ENCODE measurements at places on chromosomes 1 and 21.
A peak's percentile ranks its signal among the peaks of the same experiment; 100 is the strongest.

DNA sequence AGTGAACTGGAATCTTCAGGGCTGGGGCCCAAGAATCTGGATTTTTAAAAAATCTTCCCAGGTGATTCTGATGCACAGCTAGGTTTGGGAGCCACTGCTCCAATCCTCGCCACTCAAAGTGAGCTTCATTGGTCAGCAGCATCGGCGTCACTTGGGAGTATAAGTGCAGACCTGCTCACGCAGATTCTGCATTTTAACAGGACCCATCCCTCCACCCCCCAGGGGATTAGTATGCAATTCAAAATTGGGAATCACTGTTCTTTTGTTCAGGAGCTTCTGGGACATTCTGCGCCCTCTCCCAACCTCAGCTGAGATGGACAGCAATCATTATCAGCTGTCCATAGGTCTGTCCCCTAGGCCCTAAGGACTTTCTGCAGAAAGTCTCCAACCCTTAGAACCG lies 53.5 kb downstream of the LGR6 start:
- DNase-seq = no peak

DNA sequence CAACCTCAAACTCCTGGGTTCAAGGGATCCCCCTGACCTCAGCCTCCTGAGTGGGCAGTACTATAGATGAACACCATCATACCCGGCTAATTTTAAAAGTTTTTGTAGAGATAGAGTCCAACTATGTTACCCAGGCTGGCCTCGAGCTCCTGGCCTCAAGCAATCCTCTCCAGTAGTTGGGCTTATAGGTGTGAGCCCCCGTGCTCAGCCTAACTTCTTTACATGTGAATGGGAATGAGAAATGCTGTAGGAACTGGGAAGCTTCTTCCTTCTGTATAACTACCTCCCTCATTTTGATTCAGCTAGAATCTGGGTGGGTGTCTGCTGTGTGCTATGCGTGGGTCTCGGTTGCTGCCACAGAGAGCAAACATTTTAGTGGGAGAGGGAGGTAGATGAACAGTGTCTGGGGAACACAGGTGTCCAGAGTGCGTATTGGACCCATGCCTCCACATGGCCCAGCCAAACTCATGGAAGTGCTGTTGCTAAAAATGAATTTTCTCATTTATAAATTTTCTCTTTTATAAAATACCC lies 150.6 kb downstream of the NOS1AP start:
- DNase-seq = no peak

DNA sequence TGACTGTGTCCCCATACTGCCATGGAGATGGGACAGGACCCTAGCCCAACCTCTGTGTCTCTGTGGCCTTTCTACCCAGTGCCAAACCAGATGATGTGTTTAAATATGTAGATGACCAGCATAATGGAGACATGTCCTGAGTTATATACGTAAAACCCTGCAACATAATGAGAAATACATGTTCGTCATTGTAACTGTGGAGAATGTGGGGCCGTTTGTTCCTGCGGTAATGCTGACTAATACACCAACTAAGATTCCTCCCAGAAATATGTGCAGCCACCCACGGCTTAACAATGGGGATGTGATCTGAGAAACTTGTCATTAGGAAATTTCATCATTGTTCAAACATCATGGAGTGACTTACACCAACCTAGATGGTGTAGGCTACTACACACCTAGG lies 71.7 kb upstream of the SIM2 start:
- DNase-seq = no peak

DNA sequence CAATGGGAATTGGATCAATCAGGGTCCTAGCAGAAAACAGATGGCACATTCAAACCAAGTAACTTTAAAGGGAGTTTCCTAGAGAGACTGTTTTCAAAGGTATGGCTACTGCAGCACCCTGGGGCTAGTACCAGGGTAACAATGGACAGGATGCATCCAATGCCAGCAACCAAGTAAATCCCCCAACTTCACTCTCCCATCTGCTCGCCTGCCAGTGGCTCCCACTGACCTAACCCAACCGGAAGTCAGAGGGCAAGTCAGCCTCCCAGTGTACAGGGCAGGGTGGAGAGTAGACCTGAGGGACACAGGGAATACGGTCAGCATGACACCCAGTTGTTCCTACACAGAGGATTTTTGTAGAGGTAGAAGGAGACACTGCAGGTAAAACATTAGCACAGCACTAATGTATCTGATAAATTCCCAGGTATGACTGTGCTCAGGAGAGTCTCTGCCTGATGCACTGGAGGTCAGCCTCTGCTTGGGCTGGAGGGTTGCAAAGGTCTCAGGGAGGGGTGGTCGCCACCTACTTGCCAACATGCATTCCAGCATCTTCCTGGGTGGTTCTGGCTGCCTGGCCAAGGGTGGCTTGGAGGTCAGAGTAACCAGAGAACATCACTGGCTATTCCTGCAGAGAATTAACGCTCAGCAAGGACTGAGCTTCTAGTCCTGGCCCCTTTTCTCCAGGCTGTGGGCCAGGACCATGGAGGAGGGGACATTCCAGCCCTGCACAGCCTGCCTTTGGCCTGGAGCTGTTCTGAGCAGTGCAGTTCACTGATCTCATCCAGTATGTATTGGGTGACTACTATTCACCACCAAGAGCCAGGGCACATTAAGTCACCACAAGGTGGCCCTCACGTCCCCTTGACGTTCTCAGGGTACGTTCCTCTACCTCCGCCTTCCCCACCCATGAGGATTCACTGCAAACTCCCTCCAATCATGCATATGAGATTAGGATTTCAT lies 5.1 kb upstream of the GJA4 start:
- no peak for DNase-seq

- DNase-seq = no peak
These were observed 55.7 kb downstream of the WDR3 start for GRCh38 chr1:117985239-117985638.

DNA sequence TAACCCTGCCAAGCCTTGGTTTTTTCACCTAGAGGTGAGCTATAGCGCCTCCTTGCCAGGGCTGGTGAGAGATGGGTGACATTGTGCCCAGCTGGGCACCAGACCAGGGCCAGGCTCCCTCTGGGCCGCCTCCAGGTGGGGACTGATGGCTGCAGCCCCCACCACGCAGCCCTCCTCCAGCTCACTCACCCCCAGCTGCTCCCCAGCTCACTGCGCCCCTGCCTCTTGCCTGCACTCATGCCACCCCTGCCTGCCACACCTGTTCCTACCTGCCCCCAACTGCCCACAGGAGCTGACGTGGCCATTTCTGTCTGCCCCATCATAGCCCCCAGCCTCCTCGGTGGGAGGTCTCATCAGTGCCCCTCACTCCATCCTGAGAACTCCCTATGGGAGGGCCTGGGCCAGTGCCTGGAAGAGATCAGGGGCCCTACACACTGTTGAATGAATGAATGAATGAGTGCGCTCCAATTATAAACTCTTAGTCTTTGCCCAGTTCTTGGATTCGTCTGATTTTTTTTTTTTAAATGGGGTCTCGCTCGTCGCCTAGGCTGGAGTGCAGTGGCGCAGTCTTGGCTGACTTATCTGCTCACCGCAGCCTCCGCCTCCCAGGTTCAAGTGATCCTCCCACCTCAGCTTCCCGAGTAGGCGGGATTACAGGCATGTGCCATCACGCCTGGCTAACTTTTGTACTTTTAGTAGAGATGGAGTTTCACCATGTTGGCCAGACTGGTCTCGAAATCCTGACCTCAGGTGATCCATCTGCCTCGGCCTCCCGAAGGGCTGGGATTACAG lies 26.4 kb upstream of the VPS13D start:
- DNase-seq = no peak

GRCh38 chr21:45544449-45545235 lies 2.4 kb upstream of the SLC19A1 start:
- no peak for DNase-seq

GRCh38 chr21:39669485-39669884 lies 56.7 kb downstream of the B3GALT5 start:
- DNase-seq = no peak

DNA sequence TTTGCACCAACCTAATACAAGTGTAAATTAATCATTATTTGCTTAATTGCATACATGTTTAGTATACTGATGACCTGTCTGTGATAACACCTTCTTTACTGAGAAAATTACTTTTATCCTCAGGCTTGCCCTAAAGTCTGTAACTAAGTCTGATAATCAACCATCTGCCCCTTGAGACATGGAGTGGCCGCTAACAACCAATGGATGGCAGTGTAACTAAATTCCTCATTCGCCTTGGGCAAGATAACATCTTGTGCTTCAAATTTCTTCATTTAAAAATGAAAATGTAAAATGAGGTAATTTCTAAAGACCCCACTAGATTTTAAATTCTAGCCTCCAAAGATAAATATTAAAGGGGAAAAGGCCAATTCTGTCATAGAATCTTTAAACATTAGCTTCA lies 85.1 kb downstream of the ENAH start:
- no peak for DNase-seq

DNA sequence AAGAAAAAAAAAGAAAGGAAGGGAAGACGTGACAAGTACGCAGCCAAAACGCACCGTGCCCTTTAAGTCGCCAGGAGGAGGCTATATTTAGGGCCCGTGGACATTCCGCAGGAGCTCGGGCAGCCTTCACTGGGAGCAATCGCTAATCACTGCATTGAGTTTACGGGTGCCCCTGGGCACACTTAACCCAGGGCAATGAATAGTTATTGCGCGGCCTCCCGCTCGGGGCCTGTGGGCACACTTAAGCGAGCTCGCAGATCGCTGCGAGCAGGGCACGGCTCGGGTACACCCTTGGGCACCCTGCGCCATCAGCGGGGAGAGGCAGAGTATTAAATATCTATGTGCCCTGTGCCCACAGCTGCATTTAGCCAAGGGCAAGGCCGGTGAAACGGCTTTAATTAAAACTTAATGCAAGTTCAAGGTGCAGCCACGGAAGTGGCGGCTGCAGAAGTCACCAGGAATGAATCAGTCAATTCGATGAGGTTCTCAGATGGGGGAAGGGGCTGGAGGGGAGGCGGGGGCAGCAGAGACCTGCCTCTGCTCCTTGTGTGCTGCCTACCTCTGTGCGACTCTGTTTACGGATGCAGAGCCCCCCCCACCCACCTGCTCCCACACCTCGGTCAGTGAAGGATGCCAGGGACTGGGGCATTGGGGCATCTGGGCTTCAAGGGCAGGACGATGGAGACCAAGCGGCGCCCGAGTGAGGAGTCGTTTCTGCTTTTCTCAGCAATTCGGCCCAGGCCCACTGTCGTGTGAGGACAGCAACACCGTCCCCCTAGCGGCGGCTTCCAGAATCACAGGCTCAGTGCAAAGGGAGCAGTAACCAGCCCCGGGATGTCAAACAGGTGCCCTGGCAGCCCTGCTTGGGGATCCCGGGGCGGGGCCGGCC lies 51.8 kb upstream of the TARDBP start:
- DNase-seq = peak; percentile 86

- peak; percentile 60 for DNase-seq
These were observed 14.1 kb downstream of the PEA15 start for GRCh38 chr1:160219062-160219929.

DNA sequence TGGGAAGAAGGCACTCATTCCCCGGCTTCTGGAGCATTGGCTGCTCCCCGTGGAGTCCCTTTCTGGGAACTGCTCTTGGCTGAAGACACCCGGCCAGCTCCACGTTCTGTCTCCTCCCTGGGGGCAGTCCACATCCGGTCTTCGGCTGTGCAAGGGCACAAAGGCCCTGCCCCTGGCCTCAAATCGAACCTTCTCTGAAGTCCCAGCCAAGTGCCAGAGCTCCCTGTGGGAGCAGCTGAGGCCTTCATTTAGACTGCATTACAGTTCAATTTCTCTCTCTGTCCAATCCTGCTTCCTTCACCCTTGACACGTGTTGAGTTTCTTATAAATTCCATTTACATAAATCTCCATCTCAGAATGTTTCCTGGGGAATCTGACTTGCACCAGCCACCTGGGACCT lies 132.9 kb upstream of the POU3F1 start:
- no peak for DNase-seq

DNA sequence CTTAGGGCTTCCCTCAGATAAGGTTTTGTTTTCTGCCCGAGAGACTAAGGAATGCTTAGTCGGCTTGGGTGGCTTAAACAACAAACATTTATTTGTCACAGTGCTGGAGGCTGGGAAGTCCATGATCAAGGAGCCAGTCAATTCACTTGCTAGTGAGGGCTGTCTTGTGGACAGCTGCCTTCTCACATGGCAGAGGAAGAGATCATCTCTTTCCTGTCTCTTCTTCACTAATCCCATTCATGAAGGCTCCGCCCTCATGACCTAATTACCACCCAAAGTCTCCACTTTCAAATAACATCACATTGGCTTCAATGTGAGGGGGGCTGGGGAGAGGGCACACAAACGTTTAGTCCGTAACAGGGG lies 50.5 kb upstream of the IL12RB2 start:
- DNase-seq = no peak

- no peak for DNase-seq
These were observed 6.8 kb upstream of the EFCAB14 start for GRCh38 chr1:46725736-46726108.

DNA sequence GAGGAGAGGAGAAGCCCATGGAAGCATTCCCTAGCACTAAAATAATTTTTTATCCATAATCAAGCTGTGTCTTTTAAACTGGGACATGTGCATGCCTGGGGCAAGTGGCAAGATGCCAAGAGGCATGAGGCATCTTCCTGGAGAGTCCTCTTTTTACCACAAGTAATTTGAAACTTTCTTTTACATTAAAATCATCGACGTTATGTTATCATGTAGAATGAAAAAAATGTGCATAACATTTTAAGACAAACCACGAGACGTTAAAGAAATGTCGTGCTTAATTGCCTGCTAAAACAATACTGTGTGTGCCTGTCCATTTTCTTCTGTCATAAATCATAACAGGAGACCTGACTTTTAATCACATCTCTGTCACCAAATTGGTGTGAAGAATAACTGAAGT lies 1.5 kb downstream of the STYXL2 start:
- DNase-seq = peak; percentile 50

DNA sequence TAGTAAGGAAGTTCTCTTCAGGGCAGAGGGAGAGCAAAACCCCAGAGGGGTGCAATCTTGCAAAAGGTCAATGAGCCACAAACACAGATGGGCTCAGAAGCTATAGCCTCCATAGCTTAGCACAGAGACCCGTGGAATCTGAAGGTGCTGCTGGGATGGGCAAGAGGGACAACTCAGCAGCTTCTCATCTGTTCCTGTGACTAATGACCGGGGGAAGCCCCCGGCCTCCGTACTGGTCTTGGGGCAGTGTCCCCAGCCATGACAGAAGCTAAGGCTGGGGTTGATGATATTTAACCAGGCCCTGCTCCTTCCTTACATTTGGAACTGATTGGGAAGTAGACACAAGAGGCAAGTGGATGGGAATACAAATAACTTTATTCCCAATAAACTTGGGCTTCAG lies 19.1 kb downstream of the EXOC8 start:
- no peak for DNase-seq

DNA sequence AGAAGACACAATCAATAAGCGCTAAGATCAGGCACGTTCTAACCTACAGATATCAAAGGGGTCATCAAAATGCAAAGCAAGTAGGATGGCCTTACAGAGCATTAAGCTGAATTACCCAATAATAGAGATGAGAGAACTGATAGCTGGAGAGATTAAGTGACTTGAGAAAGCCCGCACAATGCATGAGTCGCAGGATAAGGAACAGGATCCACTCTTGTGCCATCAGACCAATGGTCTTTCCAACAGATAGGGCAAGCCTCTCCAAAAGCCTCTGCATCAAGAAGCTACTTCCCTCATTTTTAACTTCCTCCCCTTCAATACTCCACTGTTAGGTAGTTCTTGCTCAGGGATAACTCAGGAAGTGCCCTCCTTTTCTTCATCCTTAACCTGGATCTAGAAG lies 2.6 kb downstream of the CHML start:
- DNase-seq = no peak

All from BE2C (cell line).